ENCODE measurements at places on chromosomes 3 and 15.

GRCh38 chr3:37217098-37217849 is 42.9 kb upstream of the LRRFIP2 start:
- no peak for DNase-seq

- DNase-seq = no peak
Measured at GRCh38 chr3:167184511-167184910, 195.6 kb downstream of the ZBBX start.

GRCh38 chr15:73367624-73368300 is 996 bp downstream of the HCN4 start:
- no peak for DNase-seq

- DNase-seq = no peak
Measured at GRCh38 chr15:87739081-87739480, 517.5 kb downstream of the NTRK3 start.

DNA sequence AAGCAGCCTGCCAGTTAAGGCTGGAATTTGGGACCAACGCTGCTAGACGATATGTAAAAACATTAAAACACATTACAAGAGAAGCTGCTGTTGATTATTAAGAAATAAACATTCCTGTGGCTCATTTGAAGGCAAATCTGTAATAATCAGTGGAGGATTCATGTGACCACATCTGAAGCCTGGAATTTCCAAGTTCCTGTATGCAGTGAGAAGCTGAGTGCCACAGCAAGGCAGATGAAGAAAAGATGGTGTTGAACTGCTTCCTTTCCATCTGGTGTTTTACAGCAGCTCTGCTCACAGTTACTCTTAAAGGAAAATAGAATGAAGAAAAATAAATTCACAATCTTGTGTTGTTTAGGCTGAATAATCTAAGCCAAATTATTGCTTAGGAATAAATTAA is 139.3 kb upstream of the ROBO2 start:
- no peak for DNase-seq

DNA sequence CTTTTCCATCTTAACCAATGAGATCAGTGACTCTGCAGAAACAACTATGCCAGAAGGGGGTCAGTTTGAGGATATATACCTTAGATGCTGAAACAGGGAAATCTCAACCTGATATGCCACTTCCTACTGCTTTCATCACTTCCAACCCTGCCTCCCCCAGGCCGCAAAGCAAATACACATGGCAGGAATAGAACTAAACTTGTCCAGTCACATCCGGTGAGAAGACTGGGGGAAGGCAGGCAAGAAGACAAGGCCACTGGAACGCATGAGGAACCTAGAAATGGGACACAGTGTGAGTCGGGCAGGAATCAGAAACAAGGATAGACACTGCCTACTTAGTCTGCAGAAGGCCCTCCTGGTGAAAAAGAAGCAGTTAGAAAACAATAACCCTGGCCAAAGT is 90.6 kb downstream of the MYO5A start:
- no peak for DNase-seq

DNA sequence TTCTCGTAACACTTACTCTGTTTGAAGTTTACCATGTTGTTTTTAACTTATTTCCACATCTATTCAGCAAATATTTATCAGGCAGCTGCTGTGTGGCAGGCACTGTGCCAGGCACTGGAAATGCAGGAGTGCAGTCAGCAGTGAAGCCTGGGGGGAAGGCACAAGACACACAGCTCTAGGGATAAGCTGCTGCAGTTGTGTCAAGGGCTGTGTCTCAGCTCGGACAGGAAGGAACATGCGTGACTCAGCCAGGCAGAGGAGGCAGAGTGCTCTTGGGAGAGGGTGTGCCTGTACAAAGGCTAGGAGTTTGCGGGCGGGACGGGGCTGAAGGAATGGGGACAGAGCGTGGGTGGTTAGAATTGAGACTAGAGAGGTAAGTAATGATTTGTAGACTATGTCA is 24.7 kb downstream of the LYSMD4 start:
- DNase-seq = peak; percentile 57

DNA sequence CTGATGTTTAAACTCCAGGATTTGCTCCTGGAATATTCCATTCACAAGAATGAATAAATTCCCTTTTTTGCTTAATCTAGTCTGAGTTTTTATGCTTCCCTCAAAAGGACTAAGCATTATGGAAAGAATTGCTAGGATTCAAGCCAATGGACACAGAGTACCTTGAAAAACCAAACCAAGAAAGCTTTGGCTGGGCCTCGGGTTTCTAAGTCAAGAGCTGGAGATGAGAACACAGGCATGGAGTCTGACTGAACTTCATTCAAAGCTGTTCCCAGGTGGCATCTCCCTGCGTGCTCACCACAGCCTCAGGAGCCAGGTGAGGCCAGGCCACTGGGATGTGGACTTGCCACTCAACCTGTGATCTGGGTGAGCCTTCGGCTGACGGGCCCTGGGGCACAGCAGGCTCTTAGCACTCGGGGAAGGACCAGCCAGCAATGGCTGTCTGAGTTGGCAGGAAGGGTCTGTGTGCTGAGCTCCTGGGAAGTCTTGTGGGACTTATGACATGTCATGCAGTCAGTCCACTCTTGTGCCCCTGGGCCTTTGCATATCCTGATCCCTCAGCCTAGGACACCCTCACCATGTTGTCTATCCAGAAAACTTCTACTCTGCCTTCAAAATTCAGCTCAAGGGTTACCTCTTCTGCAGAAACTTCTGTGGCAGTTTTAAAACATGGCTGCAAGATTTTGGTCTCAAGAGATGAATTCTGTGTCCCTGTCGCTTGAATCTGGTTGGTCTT is 21.8 kb downstream of the CRABP1 start:
- no peak for DNase-seq

GRCh38 chr3:28172748-28173147 is 68.7 kb upstream of the CMC1 start:
- no peak for DNase-seq

GRCh38 chr3:141070727-141071357 is 19.7 kb downstream of the SPSB4 start:
- no peak for DNase-seq

- DNase-seq = no peak
Measured at GRCh38 chr3:106302451-106303221, 433.8 kb upstream of the CBLB start.

GRCh38 chr3:177529071-177529550 is 331.8 kb upstream of the TBL1XR1 start:
- DNase-seq = no peak

DNA sequence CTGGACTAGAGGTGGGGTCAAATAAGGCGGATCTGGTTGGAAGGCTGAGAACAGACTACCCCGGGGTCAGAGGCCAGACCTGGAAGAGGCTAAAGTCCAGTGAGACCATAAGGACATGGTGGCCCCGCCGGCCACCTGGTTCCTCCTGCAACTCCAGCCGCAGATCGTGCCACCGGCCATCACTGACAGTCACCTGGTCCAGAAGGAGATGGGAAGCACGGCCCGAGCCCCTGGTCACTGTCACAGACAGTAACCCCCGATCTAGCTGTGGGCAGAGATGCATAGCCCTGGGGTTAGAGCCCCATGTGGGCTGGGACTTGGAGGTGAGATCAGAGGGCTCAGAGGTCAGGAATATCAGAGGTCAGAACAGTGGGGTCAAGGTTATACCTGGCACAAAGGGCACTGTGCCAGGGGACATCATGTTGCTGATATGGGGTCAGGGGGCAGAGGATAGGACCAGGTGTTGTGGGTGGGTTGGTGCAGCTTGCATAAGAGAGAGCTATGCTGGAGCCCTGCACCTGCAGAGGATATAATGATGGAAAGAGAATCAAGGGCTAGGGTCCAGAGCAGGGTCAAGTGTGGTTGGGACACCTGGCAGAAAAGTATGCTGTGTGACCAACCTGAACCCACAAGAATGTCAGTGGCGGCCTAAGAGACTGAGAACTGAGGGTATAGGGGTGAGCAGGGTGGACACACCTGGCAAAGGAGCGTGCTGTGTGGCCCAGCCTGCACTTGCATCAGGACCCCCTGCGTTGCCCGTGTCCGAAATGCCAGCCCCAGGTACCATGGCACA is 9.6 kb downstream of the CELSR3 start:
- no peak for DNase-seq

DNA sequence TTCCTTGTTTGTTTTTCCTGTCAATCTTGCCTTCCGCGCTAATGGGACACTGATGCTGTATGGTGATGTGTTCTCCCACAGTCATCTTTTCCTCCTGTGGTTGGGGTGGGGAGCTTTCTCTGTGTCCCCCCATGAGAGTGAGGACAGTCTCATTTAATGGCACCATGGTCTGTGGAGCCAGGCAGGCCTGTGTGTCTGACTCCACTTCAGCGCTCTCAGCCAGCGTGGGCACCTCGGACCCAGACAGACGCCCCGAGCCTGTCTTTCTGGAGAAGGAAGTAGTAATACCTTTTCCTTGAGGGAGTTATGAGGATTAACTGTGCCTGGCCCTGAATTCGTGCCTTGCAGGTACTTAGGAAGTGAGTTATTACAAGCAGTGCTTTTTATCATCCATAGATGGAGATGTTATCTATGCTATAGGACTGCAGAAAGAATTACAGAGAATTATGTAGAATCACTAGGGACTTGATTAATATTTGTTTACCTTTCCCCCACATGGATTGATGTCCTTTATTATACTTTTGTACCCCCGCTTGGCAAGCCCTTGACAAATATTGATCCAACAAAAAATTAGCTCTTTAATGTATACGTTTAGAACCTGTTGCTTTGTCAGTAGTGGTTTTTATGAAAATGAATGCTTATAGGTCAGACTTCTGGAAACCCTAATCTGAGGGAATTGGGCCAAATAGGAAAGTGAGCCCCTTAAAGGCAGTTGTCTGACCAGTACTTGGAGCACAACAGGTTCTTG is 152.4 kb downstream of the PGPEP1L start:
- no peak for DNase-seq

- DNase-seq = no peak
Measured at GRCh38 chr3:189353318-189353965, 181.7 kb downstream of the TPRG1 start.

DNA sequence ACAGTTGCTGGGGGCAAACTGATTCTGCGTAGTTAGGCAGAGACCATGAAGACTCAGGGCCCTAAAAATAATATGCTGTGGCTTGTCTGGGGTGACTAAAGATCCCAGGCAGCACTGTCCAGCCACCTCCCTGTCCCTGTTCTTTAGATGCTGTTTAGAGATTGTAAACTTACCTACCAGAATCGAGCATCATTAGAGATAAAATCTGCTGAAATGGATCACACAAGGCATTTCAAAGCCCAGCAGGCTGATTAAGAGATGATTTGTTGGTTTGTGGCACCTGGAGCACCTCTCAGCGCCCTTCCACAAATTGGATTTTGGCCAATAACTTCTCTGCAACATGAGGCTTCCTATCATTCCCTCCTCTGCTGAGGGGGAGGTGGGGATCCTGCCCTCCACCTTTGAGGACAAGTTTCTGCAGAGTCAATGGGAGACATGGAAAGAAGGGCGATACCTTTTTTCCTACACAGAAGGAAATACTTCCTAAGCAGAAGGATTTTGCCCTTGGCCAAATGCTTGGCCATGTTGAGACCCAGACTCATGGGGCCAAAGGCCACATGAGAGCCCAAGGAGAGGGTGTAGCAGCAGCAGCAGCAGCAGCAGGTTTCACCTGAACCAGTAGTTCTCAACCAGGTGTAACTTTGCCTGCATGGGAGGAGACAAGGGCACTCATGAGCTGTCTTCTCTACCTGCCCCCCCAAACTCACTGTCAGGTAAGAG is 37.5 kb downstream of the SEMA5B start:
- no peak for DNase-seq

GRCh38 chr3:131701153-131701770 is 198.5 kb upstream of the MRPL3 start:
- no peak for DNase-seq

GRCh38 chr3:146577662-146578061 is 27.5 kb downstream of the PLSCR5 start:
- DNase-seq = no peak

GRCh38 chr3:66106788-66107187 is 68.1 kb upstream of the MAGI1 start:
- no peak for DNase-seq

- DNase-seq = no peak
Measured at GRCh38 chr15:39260791-39261190, 320.1 kb upstream of the THBS1 start.

DNA sequence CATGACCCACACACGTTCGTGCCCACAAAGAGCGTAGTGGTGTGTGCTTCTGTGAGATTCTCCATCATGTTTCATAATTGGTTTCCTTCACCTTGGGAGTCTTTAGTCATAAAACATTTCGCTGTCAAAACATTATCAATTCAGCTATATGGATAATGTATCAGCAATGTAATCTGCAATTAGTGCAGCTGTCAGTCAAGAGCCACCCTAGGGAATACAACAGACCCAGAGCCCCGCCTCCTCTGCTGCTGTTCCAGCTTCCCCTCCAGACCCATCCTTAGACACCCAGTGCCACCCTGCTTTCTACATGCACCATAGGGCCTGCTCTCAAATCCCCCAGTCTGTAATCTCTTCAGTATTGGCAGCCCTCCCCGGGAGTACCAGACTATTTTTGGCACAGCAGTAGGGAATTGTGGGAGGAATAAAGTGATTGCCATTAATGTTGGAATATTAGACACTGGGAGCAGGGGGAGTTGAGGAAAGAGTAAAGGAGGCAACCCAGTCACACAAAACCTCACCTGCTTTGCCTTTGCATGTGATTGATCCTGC is 31.5 kb upstream of the C3orf80 start:
- no peak for DNase-seq

GRCh38 chr15:100612539-100612938 is 10.2 kb downstream of the ASB7 start:
- DNase-seq = no peak

- no peak for DNase-seq
Measured at GRCh38 chr3:159250961-159251360, 449.1 kb downstream of the MFSD1 start.

- no peak for DNase-seq
Measured at GRCh38 chr15:30044377-30044776, 38.4 kb upstream of the GOLGA8J start.

DNA sequence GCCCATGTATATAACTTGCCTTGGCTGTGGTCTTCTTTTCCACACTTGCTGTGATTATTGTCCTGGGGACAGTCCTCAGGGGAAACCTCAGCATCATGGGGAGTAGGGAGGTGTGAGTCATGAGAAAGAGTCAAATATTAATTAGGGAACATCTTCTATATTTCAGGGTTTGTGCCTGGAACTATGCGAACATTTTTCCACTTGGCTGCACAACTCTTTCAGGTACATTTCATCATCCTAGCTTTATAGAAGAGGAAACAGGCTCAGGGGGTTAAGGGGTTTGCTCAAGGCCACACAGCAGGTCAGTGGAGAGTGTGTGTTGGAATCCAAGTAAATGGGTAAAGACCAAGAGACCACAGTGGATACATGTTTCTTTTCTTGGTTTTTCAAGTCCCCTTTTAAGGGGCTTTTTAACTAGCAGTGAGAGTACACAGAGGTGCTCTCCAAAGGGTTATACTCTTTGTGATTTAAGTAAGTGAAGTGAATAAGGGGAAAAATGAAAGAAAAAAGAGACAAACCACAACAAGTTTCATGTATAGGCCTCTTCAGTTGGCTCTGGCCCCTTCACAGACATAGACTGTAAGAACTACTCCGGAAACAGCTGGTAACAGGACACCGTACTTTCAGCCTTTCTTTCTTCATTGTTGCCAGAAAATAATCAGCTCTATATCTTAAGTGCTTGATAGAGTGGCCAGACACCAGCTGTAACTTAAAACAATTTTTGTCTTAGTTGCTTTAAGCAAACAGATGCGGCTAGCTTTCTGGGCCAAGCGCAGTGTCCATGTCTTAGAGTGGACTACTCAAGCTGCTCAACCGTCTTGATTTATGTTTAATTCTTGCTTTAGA is 64.6 kb downstream of the EEFSEC start:
- DNase-seq = no peak

Measured in amygdala (tissue), 56 donors.